T-helper 9 cell (primary cell): ENCODE measurements at places on chromosomes 3 and 15.

DNA sequence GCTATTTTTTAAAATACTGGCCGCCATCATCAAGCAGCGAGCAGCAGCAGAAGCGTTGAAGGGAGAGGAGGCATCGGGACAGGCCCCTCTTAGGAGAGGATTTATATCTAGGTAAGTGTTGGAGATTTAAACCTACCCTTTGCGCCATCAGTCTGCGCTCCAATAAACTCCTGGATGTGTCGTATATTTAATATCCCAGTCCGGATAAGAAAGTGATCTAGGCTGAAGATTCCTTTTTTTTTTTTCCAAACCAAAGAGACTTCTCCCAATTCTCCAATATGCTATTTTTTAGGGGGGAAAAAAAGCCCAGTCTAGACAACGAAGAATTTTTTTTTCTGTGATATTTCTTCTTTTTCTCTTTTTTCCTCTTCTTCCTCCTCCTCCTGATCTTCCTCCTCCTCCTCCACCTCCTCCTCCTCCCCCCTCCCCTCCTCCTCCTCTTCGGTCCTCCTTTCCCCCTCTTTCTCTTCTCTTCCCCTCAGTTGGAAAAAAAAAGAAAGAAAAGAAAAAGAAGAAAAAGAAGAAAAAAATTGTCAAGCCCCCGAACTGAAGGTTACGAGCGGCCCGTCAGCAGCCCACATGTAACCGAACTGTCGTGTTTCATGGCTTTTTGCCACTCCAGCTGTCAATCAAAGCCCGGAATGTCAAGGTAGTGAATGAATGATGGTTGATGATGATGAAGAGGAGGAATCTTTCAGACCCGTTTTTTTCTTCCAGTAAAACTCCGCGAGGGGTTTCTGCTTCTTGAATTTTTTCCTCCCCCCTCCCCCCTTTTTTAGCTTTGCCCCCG lies 835 bp downstream of the MEIS2 start:
- no peak for DNase-seq

- DNase-seq = no peak
These were observed 4.8 kb downstream of the HES1 start for GRCh38 chr3:194140520-194141414.

DNA sequence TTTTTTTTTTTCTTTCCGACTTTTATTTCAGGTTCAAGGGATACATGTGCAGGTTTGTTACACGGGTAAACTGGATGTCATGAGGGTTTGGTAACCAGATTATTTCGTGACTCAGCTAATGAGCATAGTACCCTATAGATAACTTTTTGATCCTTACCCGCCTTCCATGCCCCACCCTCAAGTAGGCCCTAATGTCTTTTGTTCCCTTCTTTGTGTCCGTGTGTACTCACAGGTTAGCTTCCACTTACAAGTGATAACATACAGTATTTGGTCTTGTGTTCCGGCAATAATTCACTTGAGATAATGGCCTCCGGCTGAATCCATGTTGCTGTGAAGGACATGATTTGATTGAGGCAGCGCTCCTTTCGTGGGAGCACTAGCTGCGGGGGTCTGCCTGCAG lies 402.8 kb upstream of the SGO1 start:
- no peak for DNase-seq

GRCh38 chr3:150958683-150959082 lies 13.8 kb downstream of the CLRN1 start:
- no peak for DNase-seq

DNA sequence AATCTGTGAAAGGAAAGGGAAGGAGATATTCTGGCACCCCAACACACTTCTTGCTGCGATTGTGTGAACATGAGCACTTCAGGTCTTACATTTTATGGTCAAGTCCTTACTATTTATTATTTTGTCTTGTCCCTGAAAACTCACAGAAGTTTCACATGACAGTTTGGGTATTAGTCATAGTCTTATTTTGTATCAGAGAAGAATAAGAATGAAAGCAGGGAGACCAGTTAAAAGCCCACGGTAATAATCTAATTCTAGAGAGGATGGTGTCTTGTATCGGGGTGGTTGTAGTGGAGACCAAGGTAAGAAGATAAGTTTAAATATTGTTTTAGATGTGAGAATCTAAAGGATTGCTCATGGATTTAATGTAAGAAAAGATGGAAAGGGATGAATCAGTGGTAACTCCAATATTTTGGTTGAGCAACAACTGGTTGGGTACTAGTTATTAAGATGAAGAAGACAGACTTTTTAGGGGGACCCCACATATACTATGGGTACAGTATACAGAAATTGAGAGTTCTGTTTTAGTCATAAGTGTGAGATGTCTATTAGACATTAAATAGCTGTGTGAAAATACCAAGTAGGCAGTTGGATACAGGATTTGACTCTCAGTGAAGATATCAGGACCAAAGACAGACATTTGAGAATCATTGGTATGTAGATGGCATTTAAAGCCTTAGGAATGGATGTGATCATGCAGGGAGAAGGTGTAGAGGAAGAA lies 227.6 kb downstream of the MFSD1 start:
- DNase-seq = no peak

DNA sequence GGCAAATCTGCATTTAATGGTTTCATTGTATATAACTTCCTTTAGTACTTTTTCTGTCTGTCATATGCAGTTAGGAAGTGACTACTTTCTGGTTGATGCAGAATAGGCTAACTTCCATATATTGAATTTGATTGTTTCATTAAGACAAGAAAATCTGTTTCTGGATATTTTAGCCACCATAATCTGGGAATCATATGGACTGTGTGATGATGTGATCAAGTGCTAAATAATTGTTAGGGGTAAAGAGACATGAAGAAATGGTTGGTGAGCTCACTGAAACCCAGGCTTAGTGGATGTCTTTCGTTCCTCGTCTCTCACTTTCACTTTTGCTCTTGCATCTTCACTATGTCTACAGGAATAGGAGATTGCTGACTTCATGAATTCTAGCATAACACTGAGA lies 3.5 kb upstream of the MNS1 start:
- no peak for DNase-seq

DNA sequence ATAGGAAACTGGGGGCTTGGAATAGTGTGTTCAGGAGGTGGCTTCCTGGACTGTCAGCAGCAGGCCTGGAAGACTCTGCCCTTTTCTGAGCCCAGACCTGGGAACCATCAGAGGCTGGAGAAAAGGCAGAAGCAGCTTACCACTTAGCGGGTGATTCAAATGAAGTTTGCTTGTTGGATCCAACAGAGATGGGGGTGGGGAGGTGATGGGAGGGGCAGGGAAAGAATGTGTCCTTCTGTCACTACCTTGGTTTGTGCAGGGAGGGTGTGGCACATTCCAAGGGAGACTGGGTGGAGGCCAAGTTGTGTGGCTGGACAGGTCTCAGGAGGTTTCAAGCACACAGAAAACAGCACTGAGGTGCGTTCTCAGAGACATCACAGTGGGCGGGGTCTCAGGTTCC lies 58.8 kb downstream of the TRAK1 start:
- no peak for DNase-seq

DNA sequence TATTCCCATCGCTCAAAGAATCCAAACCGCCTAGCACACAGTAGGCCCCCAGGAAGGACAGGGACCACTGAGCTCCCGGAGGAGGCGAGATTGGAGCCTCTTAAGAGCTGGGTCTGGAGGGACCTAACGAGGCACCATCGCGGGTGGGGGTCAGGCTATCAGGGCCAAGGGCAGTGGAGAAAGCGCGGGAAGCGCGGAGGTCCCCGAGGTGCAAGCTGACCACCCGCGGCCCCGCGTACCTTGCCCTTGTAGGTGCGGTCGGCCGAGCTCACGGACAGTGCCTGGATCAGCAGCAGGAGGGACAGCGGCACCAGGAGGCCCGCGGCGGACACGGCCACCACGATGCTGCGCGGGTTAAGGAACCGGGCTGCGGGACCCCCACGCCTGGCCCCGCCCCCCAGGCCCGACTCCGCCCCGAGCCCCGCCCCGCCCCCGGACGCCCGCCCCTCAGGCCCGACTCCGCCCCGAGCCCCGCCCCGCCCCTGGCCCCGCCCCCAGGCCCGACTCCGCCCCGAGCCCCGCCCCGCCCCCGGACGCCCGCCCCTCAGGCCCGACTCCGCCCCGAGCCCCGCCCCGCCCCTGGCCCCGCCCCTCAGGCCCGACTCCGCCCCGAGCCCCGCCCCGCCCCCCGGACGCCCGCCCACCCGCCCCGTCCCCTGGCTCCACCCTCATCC lies 3.9 kb downstream of the ZDHHC19 start:
- no peak for DNase-seq

DNA sequence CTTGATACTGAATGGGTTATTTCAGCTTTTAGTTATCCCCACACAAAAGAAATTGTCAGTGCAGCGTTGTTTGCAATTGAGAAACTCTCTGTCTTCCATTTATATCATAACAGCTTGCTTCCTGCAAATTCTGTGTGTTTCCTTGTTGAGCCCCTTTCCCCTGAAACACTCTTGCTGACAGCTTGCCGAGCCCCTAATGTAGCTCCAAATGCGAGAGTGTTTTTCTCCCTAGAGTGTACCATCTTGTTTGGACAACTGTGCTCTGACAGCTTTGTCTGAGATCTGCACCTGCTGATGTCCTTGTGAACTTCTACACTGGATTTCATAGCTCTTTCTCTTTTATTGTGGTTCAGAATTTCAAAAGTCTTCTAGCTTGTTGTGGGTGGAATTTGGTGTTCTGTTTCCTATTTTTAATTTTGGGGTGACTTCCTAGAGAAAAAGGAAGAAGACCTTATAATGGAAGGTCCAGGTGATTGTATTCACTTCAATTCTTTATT lies 343.5 kb downstream of the PDCD6IP start:
- no peak for DNase-seq

DNA sequence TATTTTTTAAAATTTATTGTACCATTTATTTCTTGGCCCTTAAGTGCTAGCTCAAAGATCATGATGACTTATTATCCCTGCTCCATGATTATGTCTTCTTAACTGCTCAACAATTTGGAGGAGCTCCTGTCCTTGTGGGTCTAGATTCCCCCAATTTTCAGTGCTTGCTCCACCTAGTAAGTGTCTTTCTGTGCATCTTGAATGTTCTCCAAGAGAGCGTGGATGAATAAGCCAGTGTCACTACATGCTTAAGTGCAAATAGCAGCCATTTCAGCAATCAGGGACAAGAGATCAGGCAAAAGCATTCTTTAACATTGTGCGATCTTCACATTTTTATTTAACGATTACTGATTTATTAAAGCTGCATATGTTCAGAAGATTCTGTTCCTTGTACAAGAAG lies 99.4 kb downstream of the ALCAM start:
- DNase-seq = no peak

- no peak for DNase-seq
These were observed 368.4 kb downstream of the MECOM start for GRCh38 chr3:169295126-169295525.

GRCh38 chr15:42203891-42204290 lies 4.2 kb downstream of the VPS39 start:
- DNase-seq = no peak

- DNase-seq = no peak
These were observed 446.2 kb upstream of the NR2F2 start for GRCh38 chr15:95884276-95884675.

- DNase-seq = no peak
These were observed 272.2 kb upstream of the UBE2E1 start for GRCh38 chr3:23533596-23533995.

- DNase-seq = no peak
These were observed 123.6 kb upstream of the PFN2 start for GRCh38 chr3:150094150-150094933.

DNA sequence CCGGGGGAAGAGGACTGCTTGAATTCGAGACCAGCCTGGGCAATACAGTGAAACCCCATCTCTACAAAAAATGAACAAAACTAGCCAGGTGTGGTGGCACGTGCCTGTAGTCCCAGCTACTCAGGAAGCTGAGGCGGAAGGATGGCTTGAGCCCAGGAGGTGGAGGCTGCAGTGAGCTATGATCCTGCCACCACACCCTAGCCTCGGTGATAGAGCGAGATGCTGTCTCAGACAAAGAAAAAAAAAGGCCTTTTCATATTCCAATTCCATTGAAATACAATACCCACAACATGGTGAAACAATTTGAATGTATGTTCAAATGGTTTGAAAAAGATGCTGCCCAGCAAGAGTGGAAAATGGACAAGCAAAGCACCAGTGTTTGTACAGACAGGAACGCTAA lies 61.8 kb upstream of the ZNF148 start:
- DNase-seq = no peak

DNA sequence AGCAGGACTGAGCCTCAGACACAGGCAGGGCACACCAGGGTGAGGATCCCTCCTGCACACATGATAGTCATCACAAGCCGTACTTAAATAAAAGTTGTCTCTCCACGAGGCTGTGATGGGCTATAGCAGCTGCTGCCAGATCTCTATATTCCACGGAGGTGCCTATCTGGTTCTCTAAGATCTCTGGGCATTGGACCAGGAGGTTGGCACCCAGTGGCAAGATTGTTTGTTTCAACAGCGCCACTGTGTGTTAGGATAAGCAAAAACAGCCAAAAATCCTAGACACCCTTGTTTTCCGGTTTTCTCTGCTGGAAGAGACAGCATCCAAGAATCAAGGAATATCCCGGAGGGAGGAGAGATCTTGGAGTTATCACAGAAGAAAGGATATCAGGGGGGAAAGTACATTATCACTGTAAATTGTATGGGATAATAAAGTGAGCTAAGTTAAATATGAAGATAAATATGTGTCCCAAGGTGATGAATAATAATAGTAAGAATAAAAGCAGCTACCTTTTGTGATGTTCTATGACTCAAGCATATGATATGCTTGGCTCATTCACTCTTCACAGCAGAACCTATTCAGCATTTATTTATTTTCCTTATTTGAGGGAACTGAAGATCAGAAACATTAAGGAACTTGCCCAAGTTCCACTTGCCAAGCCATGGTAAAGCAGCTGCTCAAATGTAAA lies 90.6 kb upstream of the AKAP13 start:
- DNase-seq = no peak

DNA sequence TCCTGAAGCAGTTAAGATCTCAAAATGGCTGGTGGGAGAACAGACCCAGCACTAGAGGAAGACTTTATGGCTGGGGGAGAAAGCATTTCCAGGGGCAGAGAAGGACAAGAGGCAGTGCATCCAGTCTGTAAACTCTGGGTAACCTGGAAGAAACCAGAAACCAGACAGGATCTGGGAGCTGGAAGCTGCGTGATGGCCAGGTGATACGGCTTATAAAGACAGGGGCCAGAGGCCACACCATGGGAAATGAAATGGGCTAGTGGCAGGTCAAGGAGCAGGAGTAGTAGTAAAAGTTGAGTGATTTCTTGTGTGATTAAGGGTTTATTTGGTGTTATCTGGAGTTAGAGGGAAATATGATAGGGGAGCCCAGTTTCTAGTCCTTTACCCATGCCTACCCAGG lies 144.7 kb upstream of the ARRDC4 start:
- no peak for DNase-seq

DNA sequence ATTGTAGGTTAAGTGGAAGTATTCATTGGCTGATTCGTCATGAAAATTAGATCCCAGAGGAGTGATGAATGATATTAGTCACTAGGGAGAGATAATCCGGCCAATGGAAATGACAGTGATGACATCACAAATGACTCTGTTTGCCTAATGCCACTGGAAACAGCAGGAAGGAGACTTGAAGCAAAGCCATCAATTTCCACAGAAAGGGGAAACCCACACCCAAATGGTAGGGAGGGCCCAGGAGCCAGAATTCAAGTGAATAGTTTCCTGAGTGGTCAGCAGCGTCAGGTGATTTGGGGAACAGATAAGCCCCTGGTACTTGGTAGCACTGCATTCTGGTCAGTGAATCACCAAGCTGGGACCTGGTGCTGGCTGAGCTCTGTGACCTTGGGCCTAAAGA lies 3.3 kb upstream of the ADAMTS9 start:
- DNase-seq = no peak
